ENCODE measurements at places on chromosomes 5 and 9.

DNA sequence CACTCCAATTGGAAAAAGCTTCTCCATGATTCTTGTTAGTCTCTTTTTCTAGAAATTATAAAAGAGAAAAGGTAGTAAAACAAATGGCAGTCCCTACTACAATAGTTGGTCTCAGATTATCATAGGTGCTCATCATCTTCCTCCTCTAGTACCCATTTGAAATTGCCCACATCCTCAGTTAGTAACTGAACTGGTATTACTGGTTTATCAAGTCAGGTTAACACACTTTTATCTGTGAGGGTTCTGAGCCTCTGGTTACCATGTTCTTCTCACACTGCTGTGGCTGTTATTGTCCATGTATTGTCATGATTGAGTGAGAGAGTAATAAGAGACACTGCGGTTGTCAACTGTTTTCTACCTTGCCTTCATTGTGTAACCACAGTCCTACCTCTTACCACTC is 901.7 kb downstream of the TLE1 start:
- no peak for DNase-seq

GRCh38 chr5:32115985-32116384 is 58.1 kb downstream of the GOLPH3 start:
- DNase-seq: peak; percentile 14

- DNase-seq: no peak
Measured at GRCh38 chr9:137919649-137920141, 42.1 kb downstream of the CACNA1B start.

DNA sequence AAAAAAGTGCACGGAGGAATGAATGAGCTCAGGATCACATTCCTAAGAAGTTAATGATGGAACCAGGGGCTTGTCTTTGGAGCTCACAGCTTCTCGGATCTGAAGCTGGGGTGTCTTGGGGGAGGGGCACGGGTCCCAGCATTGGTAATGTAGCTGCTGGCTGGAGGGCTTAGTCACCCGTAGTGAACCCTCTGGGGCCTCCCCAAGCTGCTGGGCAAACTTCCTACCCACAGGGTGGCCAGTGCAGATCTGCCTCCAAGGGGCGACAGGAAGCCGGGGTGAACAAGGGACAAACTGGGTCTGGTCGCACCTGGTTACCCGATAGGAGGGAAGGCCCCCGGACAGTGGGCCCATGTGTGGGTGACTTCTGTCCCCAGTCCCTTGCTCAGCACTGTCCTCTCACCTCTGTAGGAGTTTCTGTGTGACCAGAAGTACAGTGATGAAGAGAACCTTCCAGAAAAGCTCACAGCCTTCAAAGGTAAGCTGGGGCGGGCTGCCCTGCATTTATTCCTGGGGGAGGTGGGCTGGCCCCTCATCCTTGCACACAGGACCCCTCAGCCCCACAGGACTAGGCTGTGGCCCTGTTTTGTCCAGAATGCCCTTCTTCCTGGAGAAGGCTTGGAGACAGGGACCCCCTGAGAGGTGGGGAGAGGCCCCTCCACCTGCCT is 14.1 kb upstream of the NUP214 start:
- peak; percentile 62 for DNase-seq

DNA sequence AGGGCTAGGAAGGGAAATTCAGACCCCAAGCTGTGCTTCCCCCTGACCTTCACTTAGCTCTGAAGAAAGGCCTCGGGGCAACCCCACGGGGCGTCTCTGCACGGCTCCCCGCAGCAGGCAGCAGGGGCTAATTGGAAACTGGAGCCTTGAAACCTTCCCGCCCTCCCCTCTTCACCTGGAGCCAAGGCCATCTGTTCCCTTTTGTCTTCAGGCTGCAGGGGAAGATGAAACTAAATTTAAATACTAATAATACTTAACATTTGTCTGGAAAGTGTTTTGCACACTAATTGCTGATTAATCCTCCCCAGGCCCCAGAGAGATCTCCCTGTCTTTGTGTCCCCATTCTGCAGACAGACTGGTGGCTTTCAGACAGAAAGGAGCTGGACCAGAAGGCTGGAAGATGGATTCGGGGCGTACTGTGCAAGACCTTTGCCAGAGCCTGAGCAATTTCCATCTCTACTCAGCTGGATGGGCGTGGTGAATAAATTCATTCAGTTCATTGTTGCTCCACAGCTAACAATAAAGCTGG is 34.1 kb upstream of the CPLX2 start:
- DNase-seq: no peak

DNA sequence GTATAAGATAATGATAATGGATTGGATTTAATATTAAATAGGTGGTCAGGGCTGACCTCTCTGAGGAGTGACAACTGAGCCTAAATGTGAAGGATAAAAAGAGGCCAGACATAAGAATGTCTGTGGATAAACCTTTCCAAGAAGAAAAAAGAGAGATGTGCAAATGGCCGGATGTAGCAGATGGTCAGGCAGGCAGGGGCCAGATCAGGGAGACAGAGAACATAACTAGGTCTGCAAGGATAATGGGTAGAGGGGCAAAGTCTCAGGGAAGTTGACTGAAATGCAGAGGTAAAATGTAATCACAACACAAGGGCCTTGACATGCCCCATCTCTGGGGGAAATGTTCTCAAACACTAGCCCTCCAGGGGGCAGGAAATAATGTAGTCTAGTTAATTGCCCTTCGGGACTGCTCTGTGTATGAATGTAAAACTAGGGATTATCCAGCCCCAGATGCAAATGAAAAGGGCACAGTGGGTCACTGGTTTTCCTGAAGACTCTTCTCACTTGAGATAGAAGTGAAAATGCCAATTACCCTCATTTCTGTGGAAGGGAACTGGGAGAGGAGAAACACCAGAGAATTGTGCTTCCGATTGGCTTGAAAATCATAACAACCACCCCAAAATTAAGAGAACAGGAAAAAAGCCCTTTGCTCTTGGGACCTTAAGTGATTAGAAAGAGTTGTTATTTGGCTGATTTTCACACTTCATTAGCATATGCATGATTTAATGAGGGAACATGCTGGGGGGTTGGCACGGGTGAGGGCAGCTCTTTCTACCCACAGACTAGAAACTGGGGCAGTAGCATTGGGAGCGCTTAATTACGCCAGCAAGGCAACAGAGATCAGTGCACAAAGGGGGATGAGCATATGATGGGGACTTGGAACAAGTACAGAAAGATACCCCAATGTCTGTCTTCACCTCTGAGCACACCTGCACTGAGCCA is 88.6 kb downstream of the PPP2R2B start:
- DNase-seq: no peak

DNA sequence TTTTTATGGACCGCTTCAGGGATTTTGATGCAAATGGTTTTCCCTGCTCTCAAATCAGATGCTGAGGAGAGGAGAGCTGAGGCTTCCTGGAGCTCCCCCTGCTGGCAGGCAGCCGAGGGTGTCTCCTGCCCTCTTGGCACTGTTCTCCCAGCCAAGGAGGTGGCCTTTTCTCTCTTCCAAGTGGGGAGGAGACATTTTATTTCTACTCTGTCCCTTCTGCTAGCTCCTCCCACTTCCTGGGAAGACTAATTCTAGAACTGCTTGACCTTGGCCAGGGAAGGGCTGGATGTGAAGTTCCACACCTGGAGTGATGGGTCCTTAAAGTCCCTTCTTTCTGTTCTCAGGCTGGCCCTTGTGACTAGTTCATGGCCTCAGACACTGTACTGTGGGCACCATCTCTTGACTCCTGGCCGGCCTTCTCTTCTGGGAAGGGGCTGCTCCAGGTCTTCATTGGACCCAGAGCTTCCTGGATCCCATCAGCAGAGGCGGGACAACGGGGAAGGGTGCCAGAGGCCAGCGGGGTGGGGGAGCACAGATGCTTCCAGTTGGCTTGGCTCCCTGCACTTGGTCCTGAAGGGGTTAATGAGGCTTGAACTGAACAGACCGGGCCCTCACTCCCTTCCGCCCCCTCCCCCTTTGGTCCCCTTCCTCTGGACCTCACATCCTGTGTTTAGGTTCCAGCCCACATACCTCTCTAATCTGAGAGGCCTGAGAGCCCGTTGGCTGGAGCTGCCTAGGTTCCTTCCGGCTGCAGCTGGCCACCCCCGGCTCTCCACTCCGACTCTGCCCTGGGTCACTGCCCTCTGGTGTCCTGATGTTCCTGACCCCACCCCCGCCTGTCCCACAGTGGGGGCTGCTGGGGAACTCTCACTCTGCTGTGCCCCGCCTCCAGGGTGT is 32.1 kb downstream of the PTPA start:
- peak; percentile 93 for DNase-seq

GRCh38 chr5:16578474-16578883 is 38.3 kb downstream of the RETREG1 start:
- no peak for DNase-seq

DNA sequence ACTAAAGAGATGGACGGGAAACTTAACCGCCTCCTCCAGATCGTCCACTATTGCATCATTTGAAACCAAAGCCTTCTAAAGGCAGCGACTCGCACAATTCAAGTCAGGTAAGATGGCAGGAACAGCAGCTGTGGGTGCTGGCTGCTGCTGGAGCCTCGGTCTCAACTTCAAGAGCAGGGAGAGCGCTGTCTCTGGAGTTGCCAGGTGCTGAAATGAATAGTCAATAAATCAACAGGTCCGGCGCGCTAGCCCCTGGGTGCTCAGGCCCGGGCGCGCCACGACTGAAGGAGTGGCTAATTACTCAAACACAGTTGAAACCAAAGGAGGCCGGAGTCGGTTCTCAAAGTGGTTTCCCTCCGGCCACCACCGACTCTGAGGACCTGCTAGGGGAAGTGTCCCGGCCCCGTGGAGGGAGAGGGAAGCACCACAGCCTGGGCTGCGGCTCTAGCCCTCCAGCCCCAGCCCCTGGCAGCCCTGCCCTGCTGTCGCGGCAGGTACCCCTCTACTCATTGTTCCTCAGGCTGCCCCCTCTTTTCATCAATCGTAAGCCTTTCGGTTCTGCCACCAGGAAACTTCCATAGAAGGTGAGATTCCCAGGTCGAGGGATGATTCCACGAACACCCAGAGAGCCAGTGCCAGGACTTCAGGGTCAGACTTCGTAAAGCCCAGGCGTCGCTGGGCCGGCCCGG is 804 bp downstream of the TTC39B start:
- peak; percentile 49 for DNase-seq

GRCh38 chr9:93422977-93423616 is 28.4 kb upstream of the FAM120A start:
- DNase-seq: no peak

GRCh38 chr5:67009028-67009427 is 187.6 kb downstream of the CD180 start:
- no peak for DNase-seq

GRCh38 chr5:67315082-67315989 is 118.7 kb upstream of the CD180 start:
- DNase-seq: peak; percentile 87

DNA sequence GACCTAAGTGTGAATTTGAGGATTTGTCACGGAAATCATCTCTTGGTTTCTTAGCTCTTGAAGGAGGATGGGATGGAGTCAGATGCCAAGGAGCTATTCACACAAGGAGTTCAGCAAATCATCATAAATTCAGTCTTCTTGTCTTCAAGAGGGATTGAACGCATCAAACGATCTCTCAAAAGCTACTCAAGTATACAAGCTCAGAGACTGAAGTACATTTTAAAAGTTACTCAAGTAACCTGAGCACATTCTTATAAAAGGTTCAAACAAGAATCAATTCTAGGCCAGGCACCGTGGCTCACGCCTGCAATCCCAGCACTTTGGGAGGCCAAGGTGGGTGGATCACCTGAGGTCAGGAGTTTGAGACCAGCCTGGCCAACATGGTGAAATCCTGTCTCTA is 21.1 kb upstream of the GOLPH3 start:
- no peak for DNase-seq

- peak; percentile 86 for DNase-seq
Measured at GRCh38 chr5:35876922-35877321, 20.2 kb downstream of the IL7R start.

DNA sequence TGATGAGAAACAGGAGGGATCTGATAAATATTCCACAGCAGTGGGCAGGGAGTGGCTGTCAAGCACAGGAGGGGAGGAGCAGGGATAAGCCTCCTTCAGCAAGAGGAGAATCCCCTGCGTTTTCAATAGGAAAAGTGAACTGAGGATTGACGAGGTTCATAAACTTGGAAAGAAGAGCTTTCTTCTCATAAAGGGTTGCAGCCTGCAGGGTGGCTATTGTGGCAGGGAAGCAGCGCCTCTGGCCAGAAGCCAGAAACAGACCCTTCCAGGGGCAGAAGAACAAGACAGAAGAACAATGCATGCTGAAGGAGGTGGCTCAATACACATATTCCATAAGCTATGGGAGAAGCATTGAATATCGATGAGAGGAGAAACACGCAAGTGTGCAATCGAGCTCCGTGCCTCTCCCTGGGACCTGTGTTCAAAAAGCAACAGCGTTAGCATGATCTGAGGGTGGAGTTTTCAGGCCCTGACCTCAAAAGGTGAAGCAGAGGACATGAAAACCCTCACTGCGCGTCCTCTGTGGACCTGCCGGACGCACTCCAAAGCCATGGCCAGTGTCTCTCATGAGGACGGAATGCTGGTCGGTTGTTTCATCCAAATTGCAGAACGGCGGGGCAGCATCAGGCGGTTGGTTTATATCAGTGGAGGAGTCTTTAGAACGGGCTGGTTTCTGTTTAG is 67.6 kb downstream of the ANKRD33B start:
- DNase-seq: no peak

GRCh38 chr5:156094001-156094400 is 233.0 kb upstream of the SGCD start:
- peak; percentile 13 for DNase-seq

Data from M059J (cell line).